Mammary epithelial cell (primary cell): ENCODE measurements at places on chromosomes 16 and 17.

DNA sequence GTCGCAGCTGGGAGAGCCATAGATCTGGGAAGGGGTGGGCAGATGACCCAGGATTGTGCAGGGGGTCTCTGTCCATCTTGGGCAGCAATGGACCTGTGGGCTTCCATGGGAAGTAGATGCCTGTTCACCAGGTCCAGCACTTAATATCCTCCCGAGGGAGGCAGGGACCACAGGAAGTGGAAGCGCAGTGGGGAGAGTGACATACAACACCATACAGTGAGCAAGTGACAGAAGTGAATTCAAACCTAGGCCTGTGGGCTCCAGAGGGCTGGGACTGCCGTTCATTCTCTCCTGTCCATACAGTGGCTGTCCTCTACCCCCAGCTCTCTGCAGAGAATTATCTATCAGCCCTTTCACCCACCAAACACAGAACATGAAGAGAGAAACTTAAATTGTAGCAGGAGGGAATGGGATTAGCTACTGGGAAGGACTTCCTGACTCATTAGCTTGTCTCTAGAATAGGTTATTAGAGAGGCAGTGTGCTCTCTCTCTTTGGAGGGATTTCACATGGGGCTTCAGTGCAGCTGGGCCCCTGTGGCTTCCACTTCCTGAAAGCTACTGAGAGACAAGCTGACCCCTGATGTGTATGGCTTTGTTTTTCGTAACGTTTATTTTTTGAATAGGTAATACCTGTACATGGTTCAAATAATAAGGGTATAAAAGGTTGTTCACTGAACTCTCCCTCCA is 13.1 kb upstream of the SEZ6 start:
- no peak for DNase-seq

- DNase-seq: peak; percentile 48
These were observed 16.7 kb downstream of the ERCC4 start for GRCh38 chr16:13936596-13937081.

- no peak for DNase-seq
These were observed 4.9 kb downstream of the LASP1 start for GRCh38 chr17:38874505-38875400.

DNA sequence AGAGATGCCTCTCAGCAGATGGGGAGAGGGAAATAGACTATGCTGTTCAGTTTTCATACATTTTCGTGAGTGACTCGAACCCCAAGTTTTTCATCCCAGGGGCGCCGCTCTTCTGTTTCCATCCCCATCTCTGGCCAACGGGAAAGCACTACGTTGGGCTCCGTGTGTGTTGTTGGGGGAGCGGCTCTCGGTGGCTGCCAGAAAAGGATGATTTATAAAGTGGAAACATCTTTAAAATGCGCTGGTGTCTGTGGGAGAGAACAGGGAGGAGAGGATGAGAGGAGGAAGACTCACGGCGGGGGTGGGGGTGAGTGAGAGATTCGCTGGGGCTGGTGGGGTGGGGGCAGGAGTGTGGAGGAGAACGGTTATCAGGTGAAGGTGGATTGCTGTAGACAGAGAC is 5.8 kb downstream of the TBX4 start:
- no peak for DNase-seq

DNA sequence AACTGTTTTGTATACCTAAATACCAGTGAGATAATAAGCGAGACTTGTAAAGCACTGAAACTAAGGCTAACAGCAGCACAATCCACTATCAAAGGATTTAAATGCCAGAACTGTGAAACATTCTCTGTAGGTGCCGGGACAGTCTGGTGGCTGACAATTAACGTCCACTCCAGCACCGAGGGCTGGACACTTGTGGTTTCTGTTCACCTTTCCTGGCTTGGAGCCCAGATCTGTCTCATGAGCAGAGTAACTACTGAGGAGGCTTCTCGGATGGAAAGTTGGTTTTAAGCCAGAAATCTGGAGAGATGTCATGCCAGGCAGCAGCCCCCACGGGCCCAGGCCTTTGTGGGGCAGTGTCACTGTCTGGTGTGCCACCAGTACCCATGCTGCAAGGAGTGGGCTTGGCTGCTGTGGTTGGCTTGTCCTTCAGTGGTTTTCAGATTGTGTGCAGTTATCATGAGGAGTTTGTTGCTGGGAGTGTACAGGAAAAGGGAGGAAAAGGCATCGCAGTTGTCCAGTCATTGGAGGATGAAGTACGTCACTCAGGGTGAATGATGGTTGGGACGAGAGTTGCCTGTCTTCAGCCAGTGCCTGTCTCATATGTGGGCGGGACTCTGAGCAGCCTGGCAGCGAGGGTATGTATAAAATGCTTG is 35.5 kb downstream of the UBN1 start:
- peak; percentile 93 for DNase-seq

DNA sequence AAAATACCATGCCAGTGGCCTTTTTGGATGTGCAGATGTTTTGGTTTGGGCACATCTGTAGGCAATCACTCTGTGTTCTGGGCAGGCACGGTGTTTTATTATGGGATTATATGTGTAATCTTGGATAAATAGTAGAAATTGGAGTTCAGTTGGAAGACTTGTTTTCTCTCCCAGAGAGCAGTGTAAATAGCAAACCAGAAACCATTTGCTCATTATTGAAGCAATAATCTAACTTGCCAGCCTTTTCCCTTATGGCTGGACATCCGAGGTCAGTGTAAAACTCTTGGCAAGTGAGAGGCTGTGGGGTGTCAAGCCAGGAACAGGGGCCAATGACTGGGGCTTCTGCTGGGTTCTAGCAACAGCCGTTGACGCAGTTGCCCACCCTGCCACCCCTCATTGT is 69.9 kb downstream of the IRX3 start:
- no peak for DNase-seq

DNA sequence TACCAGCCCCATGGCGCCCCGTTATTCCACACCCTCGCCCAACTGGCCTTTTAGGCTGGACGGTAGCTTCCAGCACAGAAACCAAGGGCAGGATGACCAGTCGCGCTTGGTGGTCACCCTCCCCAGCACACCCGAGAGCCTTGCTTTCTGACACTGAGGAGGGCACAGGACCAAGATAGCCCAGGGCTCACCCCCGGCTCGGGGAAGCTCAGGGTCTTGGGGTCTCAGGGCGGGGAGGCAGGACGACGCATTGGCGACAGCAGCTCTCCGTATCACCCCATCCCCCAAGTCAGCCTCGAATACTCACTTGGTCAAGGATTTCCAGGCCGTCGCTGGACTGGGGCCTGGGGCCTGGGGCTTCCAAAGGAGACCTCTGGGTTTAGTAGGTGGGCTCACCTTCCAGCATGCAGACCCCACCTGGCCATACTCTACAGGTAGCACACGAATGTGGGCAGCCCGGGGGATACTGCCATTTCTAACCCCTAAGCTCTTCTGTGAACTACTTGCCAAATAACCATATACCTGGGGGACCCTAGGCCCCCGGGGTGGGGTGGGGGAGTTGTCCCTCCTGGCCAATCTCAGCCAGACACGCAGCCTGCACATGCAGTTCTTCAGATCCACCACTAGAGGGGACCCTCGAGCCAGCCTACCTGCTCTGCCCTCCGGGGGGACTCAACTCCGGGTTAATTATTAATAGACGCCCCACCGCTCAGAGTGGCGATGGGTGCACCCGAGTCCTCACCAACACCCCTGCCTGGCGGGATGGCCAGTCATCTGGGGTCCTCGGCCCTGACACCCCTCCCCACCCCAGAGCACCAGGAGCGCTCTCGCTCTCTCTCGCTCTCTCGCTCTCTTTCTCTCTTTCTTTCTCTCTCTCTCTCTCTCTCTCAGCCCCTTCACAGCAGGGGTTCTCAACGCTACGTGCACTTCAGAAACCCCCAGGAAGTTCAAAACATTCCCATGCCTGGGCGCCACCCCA is 30.0 kb downstream of the TBC1D16 start:
- DNase-seq: peak; percentile 15

DNA sequence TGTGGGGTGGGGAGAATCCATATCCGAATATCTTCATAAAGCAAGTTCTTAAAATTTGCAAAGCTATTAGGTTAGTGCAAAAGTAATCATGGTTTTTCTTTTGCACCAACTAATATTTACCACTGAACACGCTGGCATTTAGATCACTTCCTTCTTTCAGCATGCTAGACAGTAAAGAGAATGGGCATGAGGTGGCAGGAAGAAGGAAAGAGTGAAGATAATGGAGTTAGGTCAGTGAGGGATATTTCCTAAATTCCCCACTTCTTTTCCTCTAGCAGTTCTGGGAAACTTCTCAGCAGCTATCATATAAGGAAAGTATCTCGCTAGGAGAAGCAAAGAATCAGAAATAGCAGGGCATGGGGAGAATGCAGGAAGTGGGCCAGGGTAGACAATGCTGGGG is 39.0 kb downstream of the SLC6A4 start:
- no peak for DNase-seq

- DNase-seq: no peak
These were observed 12.5 kb downstream of the RGS11 start for GRCh38 chr16:263182-263774.

GRCh38 chr17:633133-633532 is 81.5 kb downstream of the VPS53 start:
- DNase-seq: no peak

- DNase-seq: no peak
These were observed 93.2 kb downstream of the LITAF start for GRCh38 chr16:11493531-11493929.

- peak; percentile 57 for DNase-seq
These were observed 34.7 kb downstream of the MYO18A start for GRCh38 chr17:29145289-29146073.

DNA sequence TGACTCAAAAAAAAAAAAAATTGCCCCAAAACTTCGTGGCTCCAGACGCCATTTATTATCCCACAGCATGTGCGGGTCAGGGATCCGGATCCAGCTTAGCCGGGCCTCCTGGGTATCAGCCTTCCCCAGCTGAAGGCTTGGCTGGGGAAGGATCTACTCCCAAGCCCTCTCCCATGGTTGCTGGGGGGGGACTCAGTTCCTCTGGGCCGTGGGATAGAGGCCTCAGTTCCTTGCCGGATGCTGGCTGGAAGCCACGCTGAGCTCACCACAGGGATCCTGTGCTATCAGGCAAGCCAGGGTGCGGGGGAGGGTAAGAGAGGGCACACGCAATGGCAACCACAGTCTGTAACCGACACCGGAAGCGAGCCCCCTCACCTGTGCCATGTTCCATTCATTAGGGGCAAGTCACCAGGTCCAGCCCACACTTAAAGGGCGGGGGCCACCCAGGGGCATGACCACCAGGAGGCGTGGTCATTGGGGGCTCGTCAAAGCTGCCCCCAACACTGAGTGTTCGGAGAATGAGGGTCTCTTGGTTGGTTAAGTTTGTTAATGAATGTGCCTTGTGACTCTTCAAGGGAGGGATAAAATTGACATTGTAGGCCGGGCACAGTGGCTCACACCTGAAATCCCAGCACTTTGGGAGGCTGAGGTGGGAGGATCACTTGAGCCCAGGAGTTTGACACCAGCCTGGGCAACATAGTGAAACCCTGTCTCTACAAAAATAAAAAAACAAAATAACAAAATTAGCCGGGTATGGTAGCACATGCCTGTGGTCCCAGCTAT is 210.0 kb upstream of the GSE1 start:
- no peak for DNase-seq

DNA sequence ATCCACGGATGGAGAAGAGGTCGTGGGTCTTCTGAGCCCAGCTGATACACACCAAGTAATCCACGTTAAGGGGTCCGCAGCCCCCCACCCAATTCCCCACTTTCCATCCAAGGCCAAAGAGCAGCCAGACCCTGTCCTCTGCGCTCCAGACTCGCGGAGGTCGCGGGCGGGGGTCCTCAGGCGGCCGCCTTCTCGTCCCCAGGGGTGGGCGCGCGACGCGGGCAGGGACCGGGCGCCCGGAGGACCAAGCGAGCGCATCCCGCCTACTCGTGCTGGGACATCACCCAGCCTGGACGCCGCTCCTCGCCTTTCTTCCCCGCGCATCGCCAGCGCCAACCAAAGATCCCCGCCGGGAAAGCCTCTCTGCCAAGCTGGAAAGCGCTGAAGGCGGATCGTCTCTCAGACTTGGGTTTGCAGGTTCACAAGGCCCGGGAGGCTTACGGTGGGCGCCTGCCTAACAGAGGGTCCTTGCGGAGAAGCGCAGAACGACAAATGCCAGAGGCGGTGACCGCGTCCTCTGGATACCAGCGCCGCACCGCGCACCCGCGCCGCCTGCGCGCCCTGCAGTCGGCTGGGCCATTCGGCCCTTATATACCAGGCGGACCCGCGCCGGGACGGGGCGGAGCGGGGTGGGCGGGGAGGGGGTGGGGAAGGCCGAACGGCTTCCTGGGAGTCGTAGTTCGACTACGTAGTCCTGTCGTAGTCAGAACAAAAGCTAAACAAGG is 471.6 kb downstream of the SOX9 start:
- DNase-seq: peak; percentile 81

DNA sequence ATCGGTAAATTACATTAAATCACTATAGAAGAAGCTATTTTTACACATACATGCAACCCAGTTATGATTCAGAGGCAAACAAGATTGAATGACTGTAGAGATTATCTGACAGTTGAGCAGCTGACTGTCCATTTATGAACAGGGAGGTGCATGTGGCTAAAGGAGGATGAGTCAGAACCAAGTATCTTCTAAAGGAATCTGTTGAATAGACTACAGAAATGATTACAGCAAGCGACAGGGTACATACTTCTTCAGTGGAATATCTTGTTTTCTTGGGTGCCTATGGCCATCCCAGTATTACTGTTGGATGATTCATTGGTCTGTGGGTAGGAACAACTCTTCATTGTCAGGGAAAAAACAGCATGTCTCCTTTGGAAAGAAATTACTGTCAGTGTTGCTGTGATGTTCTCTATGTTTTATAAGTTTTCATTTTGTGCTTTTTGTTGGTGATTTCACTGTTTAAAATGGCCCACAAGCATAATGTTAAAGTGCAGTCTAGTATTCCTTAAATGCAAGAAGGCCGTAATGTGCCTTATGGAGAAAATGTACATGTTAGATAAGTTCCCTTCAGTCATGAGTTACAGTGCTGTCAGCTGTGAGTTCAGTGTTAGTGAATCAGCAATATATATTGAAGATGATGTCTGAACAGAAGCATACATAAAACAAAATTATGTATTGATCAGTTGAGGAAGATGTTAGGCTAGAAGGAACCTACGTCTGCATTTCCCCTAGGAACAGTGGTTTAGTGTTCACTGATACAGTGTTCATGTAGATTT is 27.0 kb downstream of the CBFB start:
- peak; percentile 97 for DNase-seq

GRCh38 chr17:4898927-4899326 is 409 bp upstream of the C17orf107 start:
- DNase-seq: no peak

DNA sequence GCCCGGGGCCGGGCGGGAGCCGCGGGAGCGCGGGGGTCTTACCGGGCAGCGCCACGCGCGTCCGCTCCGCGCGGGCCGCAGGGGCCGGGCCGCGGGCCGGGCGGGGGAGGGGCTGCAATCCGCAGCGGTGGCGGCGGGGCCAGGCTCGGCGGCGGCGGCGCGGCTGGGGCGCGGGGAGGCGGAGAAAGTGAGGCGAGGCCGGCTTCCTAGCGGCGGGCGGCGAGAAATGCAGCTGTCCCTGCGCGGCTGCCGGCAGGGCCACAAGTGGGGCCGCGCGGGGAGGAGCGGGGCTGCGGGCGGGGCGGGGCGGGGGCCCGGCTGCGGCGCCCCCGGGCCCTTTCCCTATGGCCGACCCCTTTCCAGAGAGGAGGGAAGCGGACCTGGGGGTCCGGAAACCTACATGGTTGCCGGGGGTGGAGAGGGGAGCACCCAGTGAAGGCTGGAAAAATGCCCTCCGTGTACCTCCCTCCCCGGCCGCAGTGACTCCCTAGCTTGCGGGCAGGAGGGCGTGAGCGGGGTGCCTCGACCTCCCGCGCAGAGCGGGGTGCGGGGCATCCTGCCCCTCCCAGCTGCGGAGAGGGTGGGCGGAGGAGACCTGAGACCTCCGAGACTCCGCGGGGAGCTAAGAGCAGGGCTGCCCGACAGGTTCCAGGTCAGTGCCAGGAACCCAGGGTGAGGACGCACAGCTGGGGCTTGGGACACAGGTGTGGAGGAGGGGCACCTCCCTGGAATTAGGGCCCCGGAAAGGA is at the start of gene CUEDC1:
Gene CUEDC1 (minus strand): TSS at position 230 of the 749 bp plus-strand sequence. CDS start 69,848 bp downstream, outside the sequence.
- peak; percentile 34 for DNase-seq
